ENCODE measurements at places on chromosomes 6 and 20. TPM values are rescaled to one million over a fixed set of nuclear protein-coding genes. Genes with fewer than 3 reads are reported as not detected.

GRCh38 chr6:141664744-141665143 is 468.0 kb upstream of the GJE1 start:
- no peak for DNase-seq

- peak; percentile 57 for DNase-seq
These were observed 31.2 kb downstream of the CITED2 start for GRCh38 chr6:139343052-139343750.

DNA sequence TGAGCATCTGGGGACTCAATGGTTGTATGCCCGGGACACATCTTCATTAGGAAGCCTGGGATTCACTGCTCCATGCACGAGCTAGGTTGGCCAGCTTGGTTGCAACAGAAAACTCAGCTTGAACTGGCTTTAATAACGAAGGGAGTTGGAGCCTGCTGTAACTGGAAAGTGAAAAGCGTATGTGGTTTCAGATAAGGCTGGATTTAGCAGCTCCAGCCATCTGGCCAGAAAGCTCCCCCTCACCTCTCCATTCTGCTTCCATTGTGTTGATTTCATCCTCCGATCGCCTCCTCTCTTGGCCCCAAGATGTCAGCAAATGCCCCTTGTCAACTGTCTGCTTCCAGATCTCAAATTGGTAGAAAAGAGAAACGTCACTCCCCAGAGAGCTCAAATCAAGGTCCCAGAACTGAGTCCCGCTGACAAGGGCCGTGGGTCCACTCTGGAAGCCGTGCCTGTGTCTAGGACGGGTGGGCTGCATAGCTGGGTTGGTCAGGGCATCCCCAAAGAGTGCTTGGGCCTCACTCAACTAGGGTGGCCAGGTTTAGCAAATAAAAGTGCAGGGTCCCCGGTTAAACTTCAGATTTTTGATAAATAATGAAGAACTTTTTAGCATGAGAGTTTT is 117.0 kb upstream of the PMEPA1 start:
- no peak for DNase-seq

GRCh38 chr20:63095718-63096654 is 89.2 kb upstream of the BHLHE23 start:
- no peak for DNase-seq

DNA sequence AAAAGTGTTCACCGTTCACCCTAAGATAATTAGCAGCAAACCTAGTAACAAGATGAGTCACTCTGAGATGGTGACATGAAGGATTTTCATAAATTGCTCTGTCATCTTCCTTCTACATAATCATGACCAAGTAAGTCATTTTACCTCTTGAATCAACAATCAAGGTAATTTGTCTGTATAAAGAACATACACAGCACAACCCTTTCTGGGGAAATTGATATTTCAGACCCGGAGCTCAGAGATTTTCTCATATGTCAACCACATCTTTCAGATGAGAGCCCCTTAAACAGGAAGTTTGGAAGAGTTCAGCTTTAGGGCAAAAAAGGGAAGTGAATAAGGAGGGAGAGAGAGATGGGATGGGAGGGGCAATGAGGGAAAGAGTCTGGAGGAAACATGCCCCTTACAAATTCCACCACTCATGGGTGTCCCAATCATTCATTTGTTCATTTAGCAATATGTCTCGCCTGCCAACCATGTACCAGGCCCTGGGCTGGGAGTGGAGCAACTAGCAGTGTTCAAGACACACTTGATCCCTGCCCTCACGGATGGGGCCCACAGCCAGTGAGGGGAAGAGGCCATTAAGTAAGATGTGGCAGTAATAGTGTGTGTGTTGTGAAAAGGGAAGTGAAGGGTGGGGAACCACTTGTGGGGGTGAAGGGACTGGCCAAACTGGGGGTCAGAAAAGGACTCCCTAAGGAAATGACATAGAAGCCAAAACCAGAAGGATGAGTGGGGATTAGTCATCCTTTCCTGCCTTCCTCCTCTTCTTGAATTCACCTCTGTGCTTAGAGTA is 190.9 kb downstream of the MAFB start:
- DNase-seq, result peak; percentile 95

The GGTLC1 gene
- total RNA-seq, result not detected

- DNase-seq, result no peak
These were observed 58.6 kb downstream of the FOXA2 start for GRCh38 chr20:22525821-22526220.

GRCh38 chr6:75230484-75231325 is 12.9 kb downstream of the COX7A2 start:
- peak; percentile 45 for DNase-seq

DNA sequence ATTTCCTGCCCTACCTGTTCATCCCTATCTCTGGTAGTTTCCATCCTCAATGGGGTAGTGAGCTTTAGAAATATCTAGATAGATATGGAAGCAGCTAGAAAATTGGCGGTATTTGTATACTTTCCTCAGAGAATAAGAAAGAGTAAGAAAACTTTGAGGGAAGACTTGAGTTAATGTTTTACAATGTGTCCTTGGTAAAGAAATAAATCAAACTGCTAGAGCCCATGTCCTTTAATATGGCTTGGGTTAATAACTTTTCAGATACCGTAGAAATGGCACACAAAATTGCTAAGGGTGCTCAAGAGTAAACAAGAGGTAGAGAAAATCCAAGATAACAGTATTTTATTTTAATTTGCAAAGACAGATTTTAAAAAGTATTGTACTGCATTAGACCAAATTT is 28.1 kb upstream of the PGK2 start:
- no peak for DNase-seq

- DNase-seq, result no peak
These were observed 821.9 kb upstream of the SLC35B3 start for GRCh38 chr6:9257215-9257614.

The IRF4 gene
- not detected for total RNA-seq

The SCRT2 gene
- total RNA-seq, result not detected

GRCh38 chr6:92688342-92688741 is 731.0 kb downstream of the EPHA7 start:
- peak; percentile 27 for DNase-seq

The LHFPL5 gene
- total RNA-seq, result not detected

DNA sequence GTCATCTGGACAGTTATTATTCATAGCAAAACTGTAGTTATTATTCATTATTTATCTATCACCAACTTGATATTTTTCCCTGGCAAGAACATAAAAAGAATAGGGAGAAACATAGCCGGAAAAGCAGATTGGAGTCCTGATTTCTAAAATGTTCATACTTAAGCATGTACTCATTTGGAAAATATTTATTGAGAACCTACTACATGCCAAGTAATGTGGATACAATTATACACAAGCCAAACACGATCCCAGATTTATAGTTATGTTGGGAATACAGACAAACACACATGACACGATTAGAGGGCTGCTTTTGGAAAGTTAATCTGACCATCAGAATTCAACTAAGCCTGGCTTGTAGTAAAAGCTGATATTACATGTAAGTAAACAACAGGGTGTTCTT is 30.7 kb downstream of the ARHGAP18 start:
- DNase-seq, result no peak

DNA sequence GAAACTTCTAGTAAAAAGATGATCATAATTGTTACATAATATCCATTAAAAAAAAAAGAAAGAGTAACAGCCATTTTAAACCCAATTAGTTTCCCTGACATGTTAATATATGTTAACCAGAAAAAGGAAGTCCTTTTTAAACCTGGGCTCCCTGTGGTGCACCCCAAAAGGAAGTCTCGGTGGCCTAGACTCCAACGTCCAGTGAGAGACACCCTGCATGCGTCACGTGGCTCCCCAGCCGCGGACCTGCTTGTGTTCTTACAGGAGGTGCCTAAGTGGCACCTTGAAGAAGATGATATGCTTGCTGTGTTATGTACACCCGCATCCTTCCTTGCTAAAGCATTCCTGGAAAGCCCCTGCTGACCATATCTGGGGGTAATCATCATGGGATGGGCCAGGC is 50.1 kb downstream of the FOXC1 start:
- no peak for DNase-seq

DNA sequence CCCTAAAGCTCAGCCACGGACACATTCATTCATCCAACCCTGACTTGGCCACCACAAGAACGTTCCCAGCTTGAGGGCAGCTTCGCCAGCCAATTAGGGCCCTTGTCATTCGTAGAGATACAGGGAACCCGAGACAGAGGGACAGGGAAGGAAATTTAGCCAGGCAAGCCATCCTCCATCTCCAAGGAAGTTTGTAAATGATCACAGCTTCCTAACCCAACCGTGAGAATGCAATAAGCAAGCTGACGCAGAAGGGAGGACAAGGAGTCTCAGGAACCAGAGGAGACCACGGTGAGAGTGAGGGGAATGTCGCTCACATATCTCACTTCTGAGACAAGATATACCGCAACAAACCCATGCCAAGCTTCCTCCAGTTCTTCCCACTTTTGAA is 1.4 kb downstream of the TRAM2 start:
- DNase-seq, result peak; percentile 34

The FAM217A gene
- total RNA-seq, result not detected

- peak; percentile 40 for DNase-seq
These were observed 21.2 kb upstream of the BHLHE23 start for GRCh38 chr20:63027922-63028389.

The OXT gene
- total RNA-seq, result not detected

The JAG1 gene
- 43.6 TPM for total RNA-seq

DNA sequence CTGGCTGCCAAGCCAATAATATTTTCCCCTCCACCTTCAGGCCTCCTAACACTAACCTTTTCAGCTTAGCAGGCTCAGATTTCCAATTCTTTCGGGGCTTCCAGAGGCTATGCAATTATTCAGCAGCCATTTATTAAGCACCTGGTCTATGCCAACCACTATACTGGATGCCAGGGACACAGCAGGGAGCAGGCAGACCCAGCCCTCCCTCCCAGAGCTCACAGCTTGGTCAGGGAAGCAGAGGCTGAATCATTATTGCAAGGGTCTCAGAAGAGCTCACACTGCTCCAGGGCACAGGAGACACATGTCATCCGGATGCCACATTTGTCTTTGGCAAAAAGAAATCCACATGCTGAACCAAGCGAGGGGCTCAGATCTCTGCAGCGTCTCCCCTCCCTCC is 1.3 kb downstream of the BPIFB1 start:
- DNase-seq, result no peak

- no peak for DNase-seq
These were observed 62.7 kb downstream of the TSHZ2 start for GRCh38 chr20:53034899-53035298.

The SYNDIG1 gene
- 0.67 TPM for total RNA-seq

DNA sequence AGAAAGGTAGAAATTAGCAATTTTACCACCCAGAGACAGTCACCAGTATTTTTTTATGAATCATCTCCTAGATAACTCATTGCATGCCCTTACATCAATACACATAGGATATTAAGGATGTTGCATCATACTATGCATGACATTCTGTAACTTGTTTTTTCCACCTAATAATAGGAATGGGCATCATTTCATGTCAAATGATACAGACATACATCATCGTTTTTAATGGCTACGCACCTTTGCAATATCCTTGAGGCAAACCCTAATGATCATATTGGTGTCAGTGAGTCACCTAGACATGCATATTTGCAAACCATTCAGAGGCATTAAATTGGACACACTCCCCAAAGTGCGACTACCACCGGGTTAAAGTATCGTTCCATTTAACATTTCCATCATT is 309.7 kb upstream of the AGPAT4 start:
- no peak for DNase-seq

DNA sequence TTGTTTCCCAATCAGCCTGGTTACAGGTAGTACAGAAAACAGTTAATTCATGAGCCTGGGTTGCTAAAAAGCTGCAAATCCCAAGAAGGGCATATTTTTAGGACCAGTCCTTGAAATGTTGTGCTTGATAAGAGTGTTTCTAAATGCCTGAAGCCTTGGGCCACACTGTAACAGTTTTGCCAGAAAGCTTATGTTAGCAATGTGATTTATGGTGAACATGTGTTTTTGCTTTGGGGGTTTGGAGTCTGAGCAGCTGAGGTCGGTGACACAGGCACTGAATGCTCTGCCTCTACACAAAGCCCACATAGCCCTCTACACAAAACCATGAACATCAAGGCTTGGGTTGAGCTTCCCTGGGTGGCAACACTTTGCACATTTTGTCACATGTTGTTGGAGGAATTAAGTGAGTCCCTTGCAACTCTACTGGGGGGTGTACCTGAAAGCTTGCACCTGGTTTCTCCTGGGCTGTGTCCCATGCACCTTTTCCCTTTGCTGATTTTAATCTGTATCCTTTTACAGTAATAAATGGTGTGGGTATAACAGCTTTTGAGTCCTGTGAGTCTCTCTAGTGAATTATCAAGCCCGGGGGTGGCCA is 22.2 kb downstream of the AHI1 start:
- DNase-seq, result no peak

DNA sequence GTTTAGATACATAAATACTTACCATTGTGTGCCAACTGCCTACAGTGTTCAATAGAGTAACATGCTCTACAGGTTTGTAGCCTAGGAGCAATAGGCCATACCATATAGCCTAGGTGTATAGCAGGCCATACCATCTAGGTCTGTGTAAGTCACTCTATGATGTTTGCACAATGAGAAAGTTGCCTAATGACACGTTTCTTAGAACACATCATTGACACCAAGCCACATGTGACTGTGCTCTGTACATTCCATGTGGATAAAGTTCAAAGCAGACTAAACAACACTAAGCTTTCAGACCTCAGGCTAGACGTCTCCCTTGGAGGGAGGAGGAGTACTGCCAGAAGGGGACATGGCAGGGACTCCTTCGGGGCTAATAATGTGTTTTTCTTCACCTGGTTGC is 93.6 kb downstream of the KIF16B start:
- no peak for DNase-seq

The KIF25 gene
- total RNA-seq, result not detected

DNA sequence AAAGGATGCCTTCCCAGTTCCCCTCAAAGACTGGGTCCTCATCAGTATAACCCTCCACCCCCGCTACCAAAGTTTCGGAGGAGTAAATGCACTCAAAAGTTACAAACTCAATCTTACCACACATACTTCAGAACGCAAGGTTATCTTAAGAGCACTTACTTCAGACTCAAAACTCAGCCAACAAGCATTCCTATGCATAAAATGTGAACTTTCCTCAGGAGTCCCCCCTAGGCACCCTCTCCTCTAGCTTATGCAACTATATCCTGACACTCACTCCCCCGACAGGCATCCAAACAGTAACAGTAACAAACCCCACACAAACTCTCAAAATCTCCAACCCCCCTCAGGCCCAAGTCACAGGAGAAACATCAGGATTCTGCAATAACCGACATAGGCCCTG is 11.1 kb upstream of the ADTRP start:
- DNase-seq, result no peak

DNA sequence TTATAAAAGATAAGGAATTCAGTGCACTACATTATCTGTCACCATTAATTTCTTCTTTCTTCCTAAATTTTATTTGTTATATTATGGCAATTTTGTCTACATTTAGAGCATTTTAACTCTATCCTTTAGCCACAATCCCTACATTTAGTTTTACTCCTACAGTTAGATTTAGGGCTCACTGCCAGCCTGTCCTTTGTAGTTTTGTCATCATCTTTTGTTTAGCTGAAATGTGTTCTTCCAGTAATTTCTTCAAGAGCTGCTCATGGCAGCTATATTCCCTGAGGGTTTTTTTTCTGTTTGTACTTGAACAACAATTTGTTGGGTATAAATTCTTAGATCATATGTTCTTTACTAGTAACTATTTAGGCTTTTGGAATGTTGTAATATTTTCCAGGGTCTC is 72.7 kb upstream of the B3GAT2 start:
- DNase-seq, result no peak

All from HT1080 (cell line).